ENCODE measurements at places on chromosomes 3 and 15.
A peak's percentile ranks its signal among the peaks of the same experiment; 100 is the strongest.

GRCh38 chr3:127172781-127173515 lies 20.0 kb upstream of the PRR23E start:
- peak; percentile 75 for DNase-seq

DNA sequence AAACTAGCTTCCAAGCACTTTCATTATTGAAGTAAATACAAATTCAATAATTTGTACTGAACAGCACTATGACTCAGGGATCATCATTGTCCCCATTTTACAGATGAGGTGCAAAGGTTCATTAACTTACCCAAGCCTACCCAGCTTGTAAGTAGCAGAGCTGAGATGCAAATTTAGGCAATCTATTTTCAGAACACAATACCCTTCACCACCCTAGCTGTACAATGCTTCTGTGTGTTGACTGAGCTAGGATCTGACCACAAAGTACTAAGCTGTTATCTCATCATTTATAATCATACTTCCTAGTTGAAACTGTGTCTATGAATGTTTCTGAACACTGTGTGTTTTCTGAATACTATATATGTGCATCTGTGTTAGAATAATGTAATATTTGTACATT lies 3.2 kb upstream of the ILDR1 start:
- no peak for DNase-seq

DNA sequence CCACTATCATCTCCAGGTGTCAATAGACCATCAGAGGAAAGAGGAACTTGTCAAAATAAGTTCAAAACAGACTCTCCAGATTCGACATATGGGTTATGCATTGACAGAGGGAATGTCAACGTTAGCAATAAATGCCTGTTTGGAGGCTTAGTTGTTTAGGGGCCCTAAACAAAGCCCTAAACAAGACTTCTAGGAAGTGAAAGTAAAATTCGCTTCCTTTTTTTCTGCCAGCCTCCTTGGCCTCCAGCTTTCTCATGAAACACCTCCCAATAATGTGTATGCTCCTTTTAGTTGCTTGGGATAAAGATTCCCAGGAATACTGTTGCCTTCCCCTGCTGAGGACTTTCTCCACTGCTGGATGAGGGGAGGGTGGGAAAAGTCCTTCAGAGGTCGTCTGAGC lies 70.9 kb upstream of the ARNT2 start:
- no peak for DNase-seq

- no peak for DNase-seq
These were observed 16.7 kb upstream of the CCDC174 start for GRCh38 chr3:14634763-14635400.

- no peak for DNase-seq
These were observed 19.0 kb upstream of the OCA2 start for GRCh38 chr15:28118083-28118482.

DNA sequence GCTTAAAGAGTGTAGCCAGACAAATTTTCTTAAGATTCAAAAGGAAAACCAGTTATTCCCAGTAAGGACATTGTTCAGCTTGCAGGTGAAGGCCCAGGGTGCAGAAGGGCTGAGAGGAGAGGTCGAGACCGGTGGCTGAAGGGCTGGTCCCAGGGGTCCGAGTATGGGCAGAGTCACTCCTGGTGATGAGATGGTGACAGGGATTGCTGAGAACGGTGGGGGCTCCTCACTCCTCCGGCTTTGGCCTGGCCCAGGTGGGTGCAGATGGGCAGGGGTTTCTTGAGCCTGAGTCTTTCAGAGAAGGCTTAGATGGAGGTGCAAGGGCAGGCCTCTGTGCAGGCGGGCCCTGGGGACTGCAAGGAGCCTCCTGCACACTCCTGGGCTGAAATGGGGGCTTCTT lies 56.2 kb downstream of the ZNF445 start:
- DNase-seq = no peak

GRCh38 chr3:23248594-23249131 lies 45.5 kb downstream of the UBE2E2 start:
- no peak for DNase-seq

DNA sequence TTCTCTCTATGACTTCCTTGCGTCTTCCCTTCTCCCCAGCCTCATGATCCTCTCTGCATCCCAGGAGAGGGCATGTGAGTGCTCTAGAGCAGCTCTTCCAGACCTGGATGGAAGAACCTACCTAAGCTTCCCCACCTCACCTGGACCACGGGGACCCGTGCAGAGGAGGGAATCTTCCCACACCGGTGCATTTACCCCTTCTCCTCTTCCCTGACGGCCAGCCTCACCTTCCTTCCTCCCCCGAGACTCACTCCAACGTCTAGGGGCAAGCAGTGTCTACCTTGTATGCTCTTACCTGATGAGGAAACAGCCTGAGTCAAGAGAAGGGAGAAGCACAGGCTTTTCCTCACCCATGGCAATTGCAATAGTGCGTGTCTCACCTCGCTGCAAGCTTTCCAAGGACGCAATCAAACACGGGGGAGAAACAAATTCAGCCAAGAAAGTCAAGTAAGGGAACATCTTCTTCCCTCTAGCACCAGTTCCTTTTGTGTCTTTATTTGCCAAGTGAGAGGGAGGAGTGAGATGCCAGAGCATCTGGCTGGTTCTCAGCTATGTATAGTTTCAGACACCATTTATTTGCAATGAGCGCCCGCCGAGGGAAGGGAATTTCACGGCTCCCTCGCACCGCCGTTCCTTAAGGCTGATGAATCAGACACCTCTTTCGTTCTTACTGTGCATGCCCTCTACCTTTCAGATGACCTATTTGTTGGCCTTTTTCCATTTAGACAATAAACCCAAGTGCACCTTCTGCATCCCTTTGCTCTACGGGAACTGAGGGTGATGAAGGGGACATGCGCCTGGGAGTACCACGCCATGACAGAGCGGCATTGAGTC lies 1.8 kb upstream of the CCR9 start:
- DNase-seq = no peak

GRCh38 chr3:106161246-106161645 lies 292.4 kb upstream of the CBLB start:
- DNase-seq = no peak

- DNase-seq = no peak
These were observed 22.1 kb downstream of the RAB8B start for GRCh38 chr15:63211549-63211948.

- DNase-seq = no peak
These were observed 120.5 kb downstream of the BBX start for GRCh38 chr3:107643038-107643883.

DNA sequence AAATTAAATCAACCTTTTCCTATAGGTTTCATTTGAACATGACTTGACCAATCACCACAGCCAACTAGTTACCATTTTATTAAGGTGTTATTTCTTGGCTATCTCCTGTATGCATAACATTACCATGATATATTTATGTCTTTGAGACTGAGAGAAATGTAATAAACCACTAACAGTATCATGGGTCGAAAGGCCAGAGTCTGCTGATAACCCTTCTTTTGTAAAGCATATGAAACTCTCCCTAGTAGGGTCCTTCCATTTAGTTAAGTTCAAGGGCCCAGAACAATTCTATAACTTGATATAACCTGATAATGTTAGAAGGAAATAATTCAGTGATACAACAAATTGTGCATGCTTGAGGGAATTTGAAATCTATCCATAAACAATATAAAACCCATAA lies 14.3 kb upstream of the DPH6 start:
- no peak for DNase-seq

DNA sequence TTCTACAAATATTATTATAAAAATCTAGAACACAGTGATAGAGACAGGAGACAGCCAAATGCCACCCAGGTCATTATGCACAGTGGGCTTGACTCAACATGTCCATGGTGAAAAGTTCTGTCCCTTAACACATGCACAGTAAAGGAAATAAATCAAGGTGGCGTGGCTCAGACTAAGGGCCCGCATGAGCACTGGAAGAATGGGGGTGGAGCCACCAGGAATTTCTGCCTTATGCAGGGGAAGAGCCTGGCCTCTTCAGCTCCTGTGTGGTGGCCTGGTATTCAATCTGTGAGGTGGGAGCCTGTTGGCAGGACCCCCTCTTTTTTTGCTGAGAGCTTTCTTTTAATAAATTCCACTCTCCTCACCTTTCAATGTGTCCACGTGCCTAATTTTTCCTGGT lies 17.2 kb upstream of the SPG21 start:
- no peak for DNase-seq

Measured in NCI-H1436 (cell line).